ENCODE measurements at places on chromosomes 5 and 9.

- DNase-seq: no peak
Measured at GRCh38 chr5:109328626-109329025, 81.1 kb downstream of the PJA2 start.

GRCh38 chr9:121589986-121590385 is 61.4 kb upstream of the DAB2IP start:
- DNase-seq: no peak

- no peak for DNase-seq
Measured at GRCh38 chr5:15496886-15497285, 3.1 kb upstream of the FBXL7 start.

- no peak for DNase-seq
Measured at GRCh38 chr9:37174247-37174646, 53.9 kb downstream of the ZCCHC7 start.

- no peak for DNase-seq
Measured at GRCh38 chr5:6439588-6440550, 8.8 kb upstream of the UBE2QL1 start.

DNA sequence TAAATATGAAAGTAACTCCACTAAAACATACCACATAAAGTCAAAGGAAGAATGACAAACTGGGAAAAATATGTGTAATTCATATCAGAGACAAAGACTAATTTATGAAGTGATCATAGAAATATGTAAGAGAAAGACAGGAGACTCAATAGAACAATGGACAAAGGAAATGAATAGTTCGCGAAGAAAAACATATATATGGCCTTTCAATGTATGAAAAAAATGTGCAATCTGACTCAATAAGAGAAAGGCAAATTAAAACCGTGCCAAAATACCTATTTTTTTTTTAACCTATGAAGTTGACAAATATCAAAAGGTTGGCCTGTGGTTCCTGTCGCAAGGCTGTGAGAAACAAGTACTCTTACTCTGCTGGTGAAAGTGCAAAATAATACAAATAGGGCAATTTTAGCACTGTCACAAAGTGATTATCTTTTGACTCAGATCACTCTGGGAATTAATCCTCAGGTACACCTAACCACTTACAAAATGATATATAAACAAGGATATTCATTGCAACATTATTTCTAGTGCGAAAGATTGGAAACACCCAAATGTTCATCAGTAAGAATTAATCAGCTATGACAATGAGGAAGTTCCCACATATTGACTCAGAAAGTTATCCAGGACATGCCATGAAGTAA is 3.7 kb downstream of the C9 start:
- DNase-seq: no peak

DNA sequence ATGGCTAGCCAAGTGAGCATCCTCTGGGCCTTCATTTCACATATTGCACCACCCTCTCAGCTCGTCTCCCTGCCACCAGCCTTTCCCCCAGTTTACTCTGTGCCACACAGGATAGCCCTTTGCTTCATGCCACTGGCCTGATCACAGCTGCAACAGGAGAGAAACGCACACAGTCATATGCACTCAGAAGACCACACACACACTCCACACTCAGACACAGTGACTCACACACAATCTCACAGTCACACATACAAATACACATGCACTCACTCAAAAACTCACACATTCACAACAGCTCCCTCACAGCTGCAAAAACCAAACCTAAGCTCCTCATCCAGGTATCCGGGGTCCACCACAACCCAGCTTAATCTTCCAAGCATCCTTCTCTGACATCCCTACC is 38.7 kb downstream of the TTC39B start:
- no peak for DNase-seq

All from activated CD4-positive, alpha-beta T cell treated with anti-CD3 and anti-CD28 coated beads, Interleukin-2, amount 10 ng/mL, durations not matched to agents 24 days and 14 days (primary cell).